ENCODE measurements at places on chromosomes 16 and 17. TPM values are rescaled to one million over a fixed set of nuclear protein-coding genes. Genes with fewer than 3 reads are reported as not detected.
A peak's percentile ranks its signal among the peaks of the same experiment; 100 is the strongest.

DNA sequence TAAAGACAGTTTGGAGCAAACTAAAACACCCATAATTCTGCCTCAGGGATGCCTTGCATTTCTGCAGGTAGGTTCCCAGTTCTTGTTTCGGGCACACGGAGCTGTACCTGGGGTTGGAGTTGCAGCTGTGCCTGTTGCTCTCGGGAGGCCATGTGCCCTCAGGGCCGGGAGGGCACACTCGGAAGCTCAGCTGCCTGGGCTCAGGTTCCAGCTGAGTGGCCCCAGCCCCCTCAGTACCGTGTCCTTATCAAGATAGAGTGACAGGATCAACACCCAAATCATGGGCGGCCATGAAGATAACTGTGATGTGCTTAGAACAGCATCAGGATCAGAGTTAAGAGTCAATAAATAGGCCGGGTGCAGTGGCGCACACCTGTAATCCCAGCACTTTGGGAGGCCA, 107.9 kb downstream of the SNX29 start:
- H3K27me3 ChIP-seq: no peaks in the 10 kb centered on the region
- H3K4me3 ChIP-seq: no peak overlapping the region
- no peaks in the 10 kb centered on the region for H3K4me1 ChIP-seq

GRCh38 chr17:74713171-74713755, 540 bp upstream of the CD300LF start:
- no peaks in the 10 kb centered on the region for H3K36me3 ChIP-seq
- H3K27me3 ChIP-seq: no peaks in the 10 kb centered on the region
- no peak overlapping the region for H3K4me3 ChIP-seq
- no peak overlapping the region for H3K27ac ChIP-seq
- DNase-seq: no peak

Gene CIITA
- 104 TPM for total RNA-seq

- no peak overlapping the region for H3K4me3 ChIP-seq
- no peak for DNase-seq
- H3K4me1 ChIP-seq: no peaks in the 10 kb centered on the region
- no peaks in the 10 kb centered on the region for H3K36me3 ChIP-seq
Observed at GRCh38 chr16:87311387-87311786, 5.8 kb downstream of the C16orf95 start.

DNA sequence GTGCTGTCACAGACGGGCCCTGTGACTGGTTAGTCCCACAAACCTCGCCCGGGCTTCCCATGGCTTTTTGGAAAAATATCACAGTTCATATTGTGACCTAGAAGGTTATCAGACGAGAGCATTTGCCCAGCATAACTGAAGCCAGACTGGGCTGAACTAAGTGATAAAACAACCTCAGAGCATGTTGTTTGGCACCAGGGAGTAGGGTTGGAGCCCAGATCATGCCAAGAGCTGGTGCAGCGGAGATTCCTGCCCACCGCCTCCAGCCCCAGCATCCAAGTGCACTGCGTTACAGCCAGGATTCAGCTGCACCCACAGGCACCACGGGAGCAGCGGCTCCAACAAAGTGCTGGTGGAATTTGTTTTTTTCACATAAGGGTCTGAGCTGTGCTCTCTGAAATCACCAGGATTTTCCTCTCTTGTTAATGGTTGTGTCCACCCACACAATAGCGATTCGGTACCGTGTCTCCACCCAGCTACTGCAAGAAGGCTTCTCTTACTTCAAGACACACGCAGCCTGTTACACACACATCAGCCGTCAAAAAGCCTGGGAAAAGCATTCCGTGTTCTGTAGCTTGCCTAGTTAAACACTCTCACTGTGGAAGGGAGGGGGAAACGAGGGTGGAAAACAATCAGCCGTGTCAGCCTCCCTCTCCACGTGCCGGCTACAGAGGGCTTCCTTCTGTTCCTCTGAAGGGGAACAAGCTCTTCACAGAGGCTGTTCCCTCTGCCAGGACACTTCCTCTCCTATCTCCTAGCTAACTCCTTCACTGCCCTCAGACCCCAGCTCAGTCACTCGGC, 273.8 kb downstream of the C16orf95 start:
- no peak overlapping the region for H3K4me3 ChIP-seq
- H3K27ac ChIP-seq: peak overlapping the region; percentile 46
- no peaks in the 10 kb centered on the region for H3K4me1 ChIP-seq
- no peak for DNase-seq
- H3K36me3 ChIP-seq: no peaks in the 10 kb centered on the region
- H3K27me3 ChIP-seq: no peaks in the 10 kb centered on the region

DNA sequence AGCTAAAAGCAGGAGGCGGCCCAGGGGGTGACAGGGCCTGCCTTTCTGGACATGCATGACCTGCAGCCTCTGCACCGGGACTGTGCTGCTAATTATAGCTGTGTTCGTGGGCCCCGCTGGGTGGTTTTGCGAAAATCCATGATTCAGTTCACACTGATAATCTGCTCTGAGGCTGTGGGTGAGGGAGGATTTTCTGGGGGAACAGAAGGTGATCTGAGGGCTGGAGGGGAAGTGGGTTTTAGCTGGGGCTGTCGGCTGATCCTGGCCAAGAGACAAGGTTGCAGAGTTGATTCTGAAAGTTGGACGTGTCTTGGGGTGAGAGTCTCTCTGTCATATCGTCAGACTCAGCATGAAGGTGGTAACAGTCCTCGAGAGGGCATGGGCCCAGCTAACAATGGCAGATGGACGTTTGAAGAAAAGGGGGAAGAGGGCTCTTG, 187.5 kb upstream of the ZNF469 start:
- no peaks in the 10 kb centered on the region for H3K27me3 ChIP-seq
- DNase-seq: no peak
- H3K4me1 ChIP-seq: no peaks in the 10 kb centered on the region

DNA sequence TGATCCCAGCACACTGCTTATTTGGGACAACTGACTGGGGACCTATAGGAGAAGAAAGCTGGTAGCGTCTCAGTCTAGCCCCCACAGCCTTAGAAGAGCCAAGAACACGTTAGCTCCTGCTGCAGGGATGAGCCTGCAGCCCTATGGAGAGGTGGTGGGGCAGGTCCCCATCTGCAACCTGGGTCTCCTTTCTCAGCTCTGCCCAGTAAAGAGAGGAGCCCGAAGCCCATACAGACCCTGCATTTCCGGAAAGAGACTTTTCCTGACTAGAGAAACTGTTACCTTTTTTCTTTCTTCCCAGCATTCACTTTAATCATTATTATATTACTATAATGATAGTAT, 788 bp downstream of the METTL22 start:
- no peaks in the 10 kb centered on the region for H3K27me3 ChIP-seq
- peak overlapping the region; percentile 45 for H3K4me3 ChIP-seq
- no peak overlapping the region for H3K27ac ChIP-seq
- H3K36me3 ChIP-seq: peaks cover 3% of the 10 kb centered on the region

Gene KRTAP2-1
- total RNA-seq: not detected

DNA sequence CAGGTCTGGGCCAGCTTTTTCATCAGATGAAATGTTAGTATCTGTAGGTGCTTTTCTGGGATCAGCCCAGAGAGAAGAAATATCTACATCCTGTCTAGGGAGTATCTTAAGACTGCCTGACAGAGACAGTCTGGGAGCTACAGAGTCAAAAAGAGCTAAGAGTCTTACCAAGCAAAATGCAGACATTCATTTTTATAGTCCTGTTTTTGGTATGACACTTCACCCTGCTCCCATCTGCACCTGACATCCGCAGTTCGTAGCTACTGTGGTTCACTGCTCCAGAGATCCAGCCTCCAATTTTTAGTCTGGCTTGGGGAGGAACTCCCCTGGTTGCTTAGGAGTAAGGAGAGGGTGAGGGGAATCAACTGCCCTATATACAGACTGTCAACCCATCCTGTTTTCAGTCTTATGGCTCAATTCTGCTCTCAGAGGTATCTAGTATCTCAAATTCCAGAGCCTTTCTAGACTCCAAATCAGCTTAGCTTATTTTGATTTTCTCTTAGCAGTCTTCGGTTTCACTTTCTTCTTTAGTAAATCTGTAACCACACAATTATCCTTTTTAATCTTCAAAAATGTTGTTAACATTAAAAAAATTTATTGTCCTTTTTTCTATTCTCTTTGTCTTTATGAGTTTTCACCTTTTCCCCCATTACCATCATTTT, 97.8 kb downstream of the TMEM100 start:
- H3K4me3 ChIP-seq: no peak overlapping the region
- no peaks in the 10 kb centered on the region for H3K36me3 ChIP-seq
- DNase-seq: no peak
- H3K4me1 ChIP-seq: no peaks in the 10 kb centered on the region

GRCh38 chr16:31880322-31880979, 6.8 kb downstream of the ZNF267 start:
- H3K36me3 ChIP-seq: no peaks in the 10 kb centered on the region
- no peak overlapping the region for H3K4me3 ChIP-seq
- H3K27ac ChIP-seq: no peak overlapping the region
- DNase-seq: no peak
- H3K4me1 ChIP-seq: peaks cover 1% of the 10 kb centered on the region

DNA sequence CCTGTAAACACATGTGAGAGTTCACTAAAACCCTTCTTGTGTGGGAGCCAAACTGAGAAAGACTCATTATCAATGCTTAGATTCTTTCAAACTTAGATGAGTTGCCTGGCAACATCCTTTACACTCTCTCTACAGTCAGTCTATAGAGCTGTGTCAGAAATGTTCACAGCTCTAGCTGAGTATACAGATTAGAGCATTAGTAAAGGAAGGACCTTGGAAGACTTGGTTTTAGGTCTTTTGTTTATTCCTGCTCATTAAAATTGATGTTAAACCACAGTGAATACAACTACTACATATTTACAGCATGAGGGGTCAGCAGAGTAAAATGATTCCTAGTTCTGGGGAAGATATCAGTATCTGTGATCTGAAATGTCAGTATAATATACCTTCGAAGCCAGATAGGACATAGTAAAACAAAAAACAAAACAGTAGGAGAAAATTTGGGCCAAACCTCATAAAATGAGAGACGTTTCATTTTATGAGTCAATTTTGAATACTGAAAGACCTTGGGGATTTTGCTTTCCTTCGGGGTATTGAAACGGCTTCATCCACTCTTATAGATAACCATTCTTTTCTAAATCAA, 186.0 kb downstream of the TANC2 start:
- H3K4me3 ChIP-seq: no peak overlapping the region
- DNase-seq: no peak
- H3K27ac ChIP-seq: no peak overlapping the region
- H3K36me3 ChIP-seq: no peaks in the 10 kb centered on the region
- H3K27me3 ChIP-seq: no peaks in the 10 kb centered on the region

- H3K27ac ChIP-seq: peak overlapping the region; percentile 34
- H3K36me3 ChIP-seq: no peaks in the 10 kb centered on the region
- H3K4me1 ChIP-seq: no peaks in the 10 kb centered on the region
- no peak for DNase-seq
- H3K27me3 ChIP-seq: no peaks in the 10 kb centered on the region
Observed at GRCh38 chr17:60599220-60599619, 773 bp upstream of the PPM1D start.

DNA sequence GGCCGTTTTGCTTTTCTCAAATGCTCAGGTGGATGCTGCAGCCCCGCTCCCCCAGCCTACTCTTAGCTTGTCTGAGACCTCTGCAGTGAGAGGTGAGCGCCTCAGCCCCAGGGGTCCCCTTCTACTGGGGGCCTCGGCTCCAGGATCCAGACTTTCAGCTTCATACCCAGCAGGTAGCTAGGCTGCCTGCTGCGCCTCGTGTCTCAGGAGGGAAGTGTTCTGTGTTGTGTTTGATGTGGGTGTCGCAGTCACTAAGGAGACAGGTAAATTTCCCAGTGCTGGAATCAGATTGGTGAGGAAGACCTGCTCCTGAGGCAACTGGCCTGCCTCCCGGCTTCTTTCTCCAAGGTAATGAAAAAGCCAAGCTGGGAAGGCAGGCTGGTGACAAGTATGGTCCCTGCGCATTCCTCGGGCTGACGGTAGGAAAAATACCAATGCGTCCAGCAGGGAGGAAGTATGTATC, 604.0 kb upstream of the SALL1 start:
- DNase-seq: no peak
- no peak overlapping the region for H3K27ac ChIP-seq
- H3K36me3 ChIP-seq: no peaks in the 10 kb centered on the region
- no peak overlapping the region for H3K4me3 ChIP-seq
- H3K4me1 ChIP-seq: no peaks in the 10 kb centered on the region

DNA sequence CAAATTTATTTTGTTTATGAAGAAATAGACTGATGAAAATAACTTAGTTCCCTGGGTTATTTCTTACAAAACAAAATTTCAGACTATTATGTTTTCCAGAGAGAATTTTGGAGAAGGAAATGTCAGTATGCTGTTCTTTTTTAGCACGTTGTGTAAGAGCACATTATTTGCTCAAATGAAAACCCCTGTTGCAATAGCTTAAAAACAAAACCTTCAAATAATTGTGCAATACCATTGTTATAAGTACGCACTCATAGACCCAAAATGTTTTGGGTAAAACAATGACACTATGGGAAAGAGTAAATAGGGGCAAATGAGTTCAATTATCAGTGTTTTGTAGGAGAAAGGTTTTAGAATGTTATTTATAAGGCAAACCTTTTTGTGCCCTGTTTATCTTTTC, 18.2 kb downstream of the VMP1 start:
- no peak for DNase-seq
- no peak overlapping the region for H3K27ac ChIP-seq
- no peaks in the 10 kb centered on the region for H3K4me1 ChIP-seq
- no peaks in the 10 kb centered on the region for H3K27me3 ChIP-seq

DNA sequence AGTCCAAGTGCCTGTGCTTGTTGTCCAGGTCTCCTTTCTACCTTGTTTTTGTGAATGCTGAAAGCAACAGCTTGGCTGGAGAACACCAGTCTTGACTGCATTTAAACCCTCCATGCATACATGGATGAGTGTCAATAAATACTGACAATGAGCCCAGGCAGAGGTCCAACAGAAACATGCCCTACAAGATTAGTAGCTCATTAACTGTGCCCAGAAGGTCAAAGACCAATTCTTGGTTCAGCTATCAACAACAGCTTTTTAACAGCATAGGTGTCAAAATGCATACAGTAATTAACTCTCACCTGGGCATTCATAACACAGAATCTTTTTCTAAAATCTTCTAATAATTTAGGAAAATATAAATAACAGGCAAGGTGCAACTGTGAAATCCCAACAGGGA, 63.2 kb downstream of the N4BP1 start:
- H3K36me3 ChIP-seq: peaks cover 5% of the 10 kb centered on the region
- H3K4me3 ChIP-seq: no peak overlapping the region
- no peak for DNase-seq
- peaks cover 3% of the 10 kb centered on the region for H3K4me1 ChIP-seq
- H3K27me3 ChIP-seq: no peaks in the 10 kb centered on the region
- no peak overlapping the region for H3K27ac ChIP-seq

DNA sequence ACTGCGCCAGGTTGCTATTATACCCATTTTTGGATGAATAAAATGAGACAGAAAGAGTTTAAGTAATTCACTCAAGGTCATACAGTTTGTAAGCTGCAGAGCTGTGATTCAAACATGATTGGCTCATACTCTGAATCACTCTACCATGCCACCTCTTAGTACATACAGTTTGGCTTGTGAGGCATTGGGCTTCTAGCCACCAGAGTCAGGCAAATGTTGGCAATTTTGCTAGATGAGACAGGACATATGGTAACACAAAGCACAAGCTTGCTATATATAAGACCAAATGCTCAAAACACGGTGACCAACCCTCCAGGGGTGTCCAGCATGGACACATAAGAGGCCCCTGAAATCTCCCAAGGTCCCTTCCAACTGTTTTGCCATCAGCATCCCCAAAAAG, 236.0 kb upstream of the IRX5 start:
- no peak overlapping the region for H3K4me3 ChIP-seq
- H3K27me3 ChIP-seq: no peaks in the 10 kb centered on the region
- H3K27ac ChIP-seq: no peak overlapping the region
- DNase-seq: no peak
- no peaks in the 10 kb centered on the region for H3K4me1 ChIP-seq

- DNase-seq: no peak
- no peaks in the 10 kb centered on the region for H3K27me3 ChIP-seq
- no peak overlapping the region for H3K27ac ChIP-seq
- no peak overlapping the region for H3K4me3 ChIP-seq
- H3K4me1 ChIP-seq: no peaks in the 10 kb centered on the region
- H3K36me3 ChIP-seq: peaks cover 4% of the 10 kb centered on the region
Observed at GRCh38 chr17:67132366-67132765, 88.0 kb downstream of the CACNG1 start.
